Activated CD4-positive, alpha-beta T cell treated with anti-CD3 and anti-CD28 coated beads, Interleukin-2, amount 10 ng/mL, durations not matched to agents 24 days and 14 days (primary cell): ENCODE measurements at places on chromosomes 16 and 17.

- no peak for DNase-seq
Observed at GRCh38 chr17:74163271-74163821, 40.1 kb upstream of the RPL38 start.

GRCh38 chr17:78110363-78111015 lies 18.1 kb downstream of the TMC6 start:
- DNase-seq = no peak

DNA sequence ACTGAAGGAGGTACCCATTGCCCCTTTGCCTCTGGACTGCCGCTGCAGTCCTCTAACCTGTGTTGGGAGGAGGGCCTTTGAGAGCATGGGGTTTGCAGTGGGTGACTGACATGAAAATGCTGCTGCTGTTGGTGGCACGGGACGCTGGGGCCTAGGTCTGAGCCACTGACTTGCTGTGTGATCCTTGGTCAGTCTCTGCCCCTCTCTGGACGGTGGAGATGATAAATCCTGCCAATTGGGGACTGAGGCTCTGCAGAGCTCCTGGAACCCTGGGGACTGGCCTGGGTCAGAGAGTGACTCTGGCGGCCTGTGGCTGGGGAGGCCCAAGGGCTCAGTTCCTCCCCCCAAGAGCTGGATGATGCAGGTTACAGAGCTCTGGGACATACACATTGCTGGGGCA lies 6.1 kb upstream of the PYDC1 start:
- no peak for DNase-seq

DNA sequence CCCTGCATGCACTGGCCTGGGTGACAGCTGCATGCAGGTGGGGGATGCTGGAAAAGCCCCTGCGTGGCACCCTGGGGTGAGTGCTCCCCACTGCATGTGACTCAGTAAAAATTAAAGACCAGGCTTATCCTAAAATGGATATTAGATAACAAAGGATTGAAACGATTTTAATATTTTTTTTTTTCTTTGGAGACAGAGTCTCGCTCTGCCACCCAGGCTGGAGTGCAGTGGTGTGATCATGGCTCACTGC lies 334.9 kb downstream of the C16orf95 start:
- no peak for DNase-seq

- DNase-seq = no peak
Observed at GRCh38 chr17:12631076-12631475, 34.6 kb upstream of the MYOCD start.

DNA sequence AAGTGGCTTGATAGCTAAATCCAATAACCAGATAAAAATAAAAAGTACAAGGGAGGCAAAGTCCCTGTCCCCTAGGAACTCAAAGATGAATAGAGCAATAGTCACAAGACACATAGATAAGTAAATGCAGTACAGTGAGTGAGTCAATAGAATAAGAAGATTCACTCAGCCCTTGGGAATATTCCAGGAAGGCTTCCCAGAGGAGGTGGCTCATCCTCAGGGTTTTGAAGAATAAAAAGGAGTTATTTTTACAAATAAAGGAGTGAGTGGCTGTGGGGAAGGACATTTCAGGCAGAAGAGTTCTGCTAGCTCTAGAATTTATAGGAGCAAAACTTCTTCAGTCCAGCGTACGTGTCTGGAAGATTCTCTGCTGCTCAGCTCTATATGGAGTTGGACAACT lies 177.4 kb upstream of the SDK2 start:
- no peak for DNase-seq

- DNase-seq = no peak
Observed at GRCh38 chr16:82633964-82634600, 7.3 kb downstream of the CDH13 start.

DNA sequence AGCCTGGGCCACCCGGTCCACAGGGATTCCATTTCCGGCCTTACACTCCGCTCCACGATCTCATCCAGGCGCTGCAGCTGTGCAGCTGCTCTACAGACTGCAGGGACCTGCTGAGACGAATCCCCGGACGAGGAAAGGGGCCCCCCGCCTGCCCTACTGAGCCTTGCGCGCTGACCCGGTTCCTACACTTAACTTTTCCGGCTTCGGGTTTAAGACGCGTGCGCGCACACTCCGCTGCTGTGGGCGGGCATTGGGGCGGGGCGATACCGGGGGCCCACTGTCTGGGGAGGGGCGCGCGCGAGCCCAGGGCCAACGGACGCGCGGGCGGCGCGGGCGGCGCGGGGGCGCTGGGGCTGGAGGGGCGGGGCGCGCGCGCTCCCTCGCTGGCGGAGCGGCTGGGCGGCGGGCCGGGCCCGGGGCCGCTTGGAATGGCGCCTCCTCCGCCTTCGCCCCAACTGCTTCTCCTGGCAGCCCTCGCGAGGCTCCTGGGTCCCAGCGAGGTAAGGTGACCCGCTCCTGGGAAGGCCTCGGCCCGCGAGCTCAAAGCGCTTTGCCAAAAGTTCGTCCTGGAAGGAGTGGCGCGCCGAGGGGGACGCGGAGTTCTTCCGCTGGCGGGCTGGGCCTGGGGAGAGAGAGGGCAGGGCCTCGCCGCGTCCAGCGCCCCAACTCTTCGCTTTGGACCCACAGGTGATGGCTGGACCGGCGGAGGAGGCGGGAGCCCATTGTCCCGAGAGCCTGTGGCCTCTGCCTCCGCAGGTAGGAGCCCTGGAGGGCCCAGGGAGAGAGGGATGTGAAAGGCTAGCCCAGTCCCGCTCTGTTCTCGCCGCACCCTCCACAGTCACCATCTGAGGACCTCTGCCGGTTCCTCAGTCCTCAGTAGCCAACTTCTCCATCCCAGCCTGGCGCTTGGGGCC lies at the start of gene TP53I13:
Gene TP53I13, plus strand, starts transcription at position 371 of the 914 bp plus-strand sequence. Its CDS starts 58 bp downstream, at position 429.
- DNase-seq = peak; percentile 96
